ENCODE measurements at places on chromosomes 16 and 17. TPM values are rescaled to one million over a fixed set of nuclear protein-coding genes. Genes with fewer than 3 reads are reported as not detected.

DNA sequence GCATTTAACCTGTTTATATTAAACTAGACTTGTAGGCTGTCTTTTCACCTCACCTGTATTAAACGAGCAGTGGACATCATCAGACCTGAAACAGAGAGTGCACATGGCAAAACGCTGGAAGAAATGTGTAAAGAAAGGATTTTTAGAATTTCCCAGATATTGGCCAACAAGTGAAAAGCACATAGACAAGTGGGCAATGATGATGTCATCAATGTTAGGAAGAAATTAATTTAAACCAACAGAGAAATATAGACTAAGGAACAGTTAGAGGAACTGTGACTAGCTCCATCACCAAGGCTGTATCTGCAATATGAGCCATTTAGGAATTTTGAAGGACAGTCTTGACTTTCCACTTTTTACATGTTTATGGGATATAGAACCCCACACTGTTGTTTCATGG lies 67.1 kb upstream of the SLC12A3 start:
- H3K4me3 ChIP-seq: no peak overlapping the region
- no peak overlapping the region for H3K27ac ChIP-seq
- DNase-seq: no peak
- H3K4me1 ChIP-seq: peaks cover 2% of the 10 kb centered on the region
- no peaks in the 10 kb centered on the region for H3K27me3 ChIP-seq
- peaks cover 15% of the 10 kb centered on the region for H3K36me3 ChIP-seq

GRCh38 chr17:70945386-70945785 lies 776.1 kb downstream of the KCNJ2 start:
- no peak overlapping the region for H3K4me3 ChIP-seq
- no peaks in the 10 kb centered on the region for H3K36me3 ChIP-seq
- H3K27me3 ChIP-seq: no peaks in the 10 kb centered on the region
- DNase-seq: no peak
- H3K27ac ChIP-seq: no peak overlapping the region

DNA sequence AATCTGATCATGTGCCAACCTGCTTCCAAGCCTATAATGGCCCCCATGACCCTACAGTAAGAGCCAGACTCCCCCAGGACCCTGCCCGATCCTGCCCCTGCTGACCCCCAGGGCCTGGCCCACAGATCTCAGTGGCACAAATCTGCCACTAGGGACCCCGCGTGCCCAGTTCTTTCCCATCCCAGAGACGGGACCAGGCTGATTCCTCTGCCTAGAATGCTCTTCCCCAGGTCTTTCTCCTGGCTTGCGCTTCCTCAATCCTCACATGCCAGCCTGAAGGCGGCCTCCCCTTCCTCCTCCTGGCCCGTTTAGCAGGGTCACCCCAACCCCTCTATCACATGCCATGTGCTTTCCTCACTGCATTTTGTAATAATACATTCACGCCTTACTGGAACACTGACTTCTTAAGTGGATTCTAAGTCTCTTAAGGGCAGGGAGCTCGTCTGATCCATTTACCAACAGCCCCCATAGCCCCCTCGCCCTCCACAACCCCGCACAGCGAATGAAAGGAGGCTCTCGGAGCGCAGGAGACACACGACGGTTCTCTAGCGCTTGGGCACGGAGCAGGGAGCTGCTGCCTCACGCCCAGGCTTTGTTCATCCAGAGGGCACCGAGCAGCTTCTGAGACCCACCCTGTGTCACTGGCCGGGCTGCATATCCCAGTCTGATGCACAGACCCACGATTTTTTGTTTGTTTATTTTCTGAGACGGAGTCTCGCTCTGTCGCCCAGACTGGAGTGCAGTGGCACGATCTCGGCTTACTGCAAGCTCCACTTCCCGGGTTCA lies 1.2 kb downstream of the TRIM65 start:
- H3K36me3 ChIP-seq: peaks cover 30% of the 10 kb centered on the region
- H3K4me1 ChIP-seq: peaks cover 27% of the 10 kb centered on the region
- H3K27ac ChIP-seq: peak overlapping the region; percentile 73
- H3K27me3 ChIP-seq: no peaks in the 10 kb centered on the region
- DNase-seq: no peak

DNA sequence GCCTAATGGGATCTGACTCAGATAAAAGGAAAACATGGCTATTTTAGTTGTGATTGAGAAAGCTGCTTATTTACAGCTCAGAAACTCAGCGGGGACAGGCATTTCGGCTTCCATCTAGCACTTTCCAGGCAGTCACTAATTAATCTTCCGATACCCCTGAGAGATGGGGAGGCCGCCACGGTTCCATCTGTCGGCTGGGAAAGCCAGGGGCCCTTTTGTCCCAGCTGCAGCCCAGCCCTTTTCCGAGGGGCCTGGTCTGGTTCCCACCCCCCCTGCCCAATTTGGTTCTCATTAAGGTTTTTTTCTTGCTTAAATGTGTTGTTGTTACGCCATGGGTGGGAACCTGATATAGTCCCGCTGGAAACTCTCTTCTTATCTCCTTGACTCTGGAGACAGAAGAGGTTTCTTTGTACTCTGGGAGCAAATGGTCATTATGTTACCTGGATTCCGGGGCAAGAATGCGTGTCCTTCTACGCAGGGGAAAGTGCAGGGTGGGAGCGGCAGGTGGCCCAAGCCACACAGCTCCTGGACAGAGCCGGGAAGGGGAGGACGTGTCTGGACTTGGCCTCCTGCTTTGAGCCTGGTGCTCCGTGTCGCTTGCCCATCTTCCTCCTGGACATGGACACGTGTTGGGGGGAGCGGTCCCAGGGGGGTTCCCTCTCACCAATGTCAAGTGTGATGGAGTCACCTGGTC lies 50.9 kb upstream of the GSE1 start:
- H3K36me3 ChIP-seq: no peaks in the 10 kb centered on the region
- H3K27ac ChIP-seq: no peak overlapping the region
- DNase-seq: no peak

DNA sequence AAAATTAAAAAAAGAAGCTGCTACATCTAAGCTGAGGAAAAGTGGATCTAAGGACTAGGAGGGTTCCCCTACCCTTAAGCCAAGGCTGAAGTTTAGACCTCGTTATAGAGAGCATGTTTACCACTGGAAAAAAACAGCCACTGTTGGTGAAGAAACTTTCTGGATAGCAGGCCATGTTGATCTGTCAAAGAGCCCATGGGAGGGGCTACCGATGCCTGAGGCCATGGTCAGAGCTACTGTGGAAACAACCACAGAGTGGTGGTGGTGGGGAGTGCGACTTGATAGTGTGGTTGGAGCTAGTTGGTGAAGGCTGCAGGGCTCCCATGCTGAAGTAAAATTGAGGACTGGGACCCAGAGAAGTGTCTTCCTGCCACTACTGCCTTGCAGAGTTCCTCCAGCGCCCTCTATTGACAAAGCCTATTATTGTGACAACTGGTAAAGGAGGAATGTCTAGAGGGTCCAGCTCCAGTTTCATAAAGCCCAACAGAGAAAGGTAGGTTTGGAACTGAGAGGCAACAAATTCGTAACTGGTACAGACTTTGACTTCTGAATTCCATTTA lies 12.7 kb upstream of the FAM20A start:
- DNase-seq: no peak
- H3K27me3 ChIP-seq: peaks cover 26% of the 10 kb centered on the region
- H3K4me3 ChIP-seq: no peak overlapping the region
- H3K4me1 ChIP-seq: no peaks in the 10 kb centered on the region
- H3K36me3 ChIP-seq: peaks cover 5% of the 10 kb centered on the region
- no peak overlapping the region for H3K27ac ChIP-seq

GRCh38 chr17:77790143-77790829 lies 168.2 kb upstream of the TNRC6C start:
- DNase-seq: no peak
- H3K27ac ChIP-seq: no peak overlapping the region
- H3K27me3 ChIP-seq: peaks cover 42% of the 10 kb centered on the region
- no peak overlapping the region for H3K4me3 ChIP-seq
- H3K4me1 ChIP-seq: no peaks in the 10 kb centered on the region

- H3K36me3 ChIP-seq: no peaks in the 10 kb centered on the region
- DNase-seq: no peak
- no peak overlapping the region for H3K4me3 ChIP-seq
- no peak overlapping the region for H3K27ac ChIP-seq
Measured at GRCh38 chr17:62111562-62112171, 46.6 kb upstream of the MED13 start.

DNA sequence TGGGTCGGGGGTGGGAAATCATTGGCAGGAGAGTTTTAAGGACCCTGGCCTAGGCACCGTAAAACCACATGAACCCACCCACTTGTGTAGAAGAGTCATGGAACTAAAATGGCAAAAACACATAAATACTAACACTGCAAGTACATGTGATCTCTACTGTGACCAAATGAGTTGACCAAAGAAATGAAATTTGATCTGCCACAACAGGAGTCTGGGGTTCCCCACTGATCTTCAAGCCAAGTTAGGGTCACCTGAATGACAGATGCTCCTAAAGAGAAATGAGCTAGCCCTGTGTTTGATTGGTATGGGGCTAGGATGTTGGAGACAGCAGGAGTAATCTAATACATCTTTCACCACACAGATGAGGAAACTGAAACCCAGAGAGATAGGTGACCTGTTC lies 21.5 kb upstream of the SKAP1 start:
- H3K27me3 ChIP-seq: no peaks in the 10 kb centered on the region
- no peak for DNase-seq
- peaks cover 41% of the 10 kb centered on the region for H3K4me1 ChIP-seq

- H3K27ac ChIP-seq: no peak overlapping the region
- DNase-seq: no peak
- no peak overlapping the region for H3K4me3 ChIP-seq
- H3K4me1 ChIP-seq: no peaks in the 10 kb centered on the region
Measured at GRCh38 chr16:49250689-49251088, 30.9 kb downstream of the CBLN1 start.

DNA sequence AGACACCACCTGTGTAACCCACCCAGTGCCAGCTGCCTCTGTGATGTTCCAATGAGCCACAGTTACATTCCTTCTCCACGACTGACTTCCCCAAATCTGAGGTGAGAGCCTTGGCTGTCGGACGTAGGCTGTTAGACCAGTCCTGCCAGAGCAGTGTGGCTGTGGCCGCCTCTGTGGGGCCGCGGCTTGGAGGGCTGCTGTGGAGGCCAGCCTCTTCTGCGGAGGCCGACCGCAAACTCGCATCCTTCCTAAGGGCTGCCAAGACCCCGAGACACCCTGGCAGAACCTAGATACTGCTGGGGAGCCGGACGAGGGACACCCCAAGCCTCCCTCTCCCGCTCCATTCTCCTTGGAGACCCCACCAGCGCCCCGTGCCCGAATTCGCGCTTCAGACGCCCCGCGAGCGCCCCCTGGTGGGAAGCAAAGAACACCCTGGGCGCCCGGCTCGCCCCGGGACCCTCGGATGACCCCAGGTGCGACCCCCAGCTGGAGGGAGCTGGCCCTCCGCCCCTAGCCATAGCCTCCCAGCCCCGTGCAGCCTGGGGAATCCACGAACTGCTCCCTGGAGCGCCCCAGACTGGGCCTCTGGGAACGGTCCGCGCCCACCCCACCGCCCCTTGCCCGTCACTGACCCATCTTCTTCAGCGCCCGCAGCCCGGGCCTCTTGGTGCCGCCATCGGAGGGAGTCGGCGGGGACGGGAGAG lies 547 bp downstream of the PLCD3 start:
- no peaks in the 10 kb centered on the region for H3K36me3 ChIP-seq
- peaks cover 16% of the 10 kb centered on the region for H3K4me1 ChIP-seq
- H3K4me3 ChIP-seq: peak overlapping the region; percentile 76
- DNase-seq: peak; percentile 60

- peaks cover 78% of the 10 kb centered on the region for H3K4me1 ChIP-seq
- peaks cover 39% of the 10 kb centered on the region for H3K36me3 ChIP-seq
- peak overlapping the region; percentile 88 for H3K27ac ChIP-seq
Measured at GRCh38 chr16:2516391-2517240, 2.9 kb downstream of the ATP6V0C start.

DNA sequence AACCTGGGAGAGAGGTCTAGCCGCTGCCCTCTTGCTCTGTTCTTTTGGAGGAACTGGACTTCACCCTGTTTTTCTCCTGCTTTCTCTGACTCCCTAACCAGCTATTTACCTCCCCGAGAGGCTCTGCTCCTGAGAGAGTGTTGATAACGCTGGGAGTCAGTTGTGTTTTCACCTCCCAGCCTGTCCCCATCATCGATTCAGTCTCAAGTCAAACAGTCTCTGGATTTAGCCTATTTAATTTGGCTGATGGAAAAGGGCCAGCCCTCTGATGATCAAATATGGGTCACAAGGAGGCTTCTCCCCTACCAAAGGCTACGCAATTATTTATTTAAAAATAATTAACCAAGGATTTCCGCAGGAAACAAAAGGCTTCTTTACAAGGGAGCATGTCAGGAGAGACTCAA lies 31.8 kb downstream of the HNF1B start:
- peaks cover 30% of the 10 kb centered on the region for H3K27me3 ChIP-seq

DNA sequence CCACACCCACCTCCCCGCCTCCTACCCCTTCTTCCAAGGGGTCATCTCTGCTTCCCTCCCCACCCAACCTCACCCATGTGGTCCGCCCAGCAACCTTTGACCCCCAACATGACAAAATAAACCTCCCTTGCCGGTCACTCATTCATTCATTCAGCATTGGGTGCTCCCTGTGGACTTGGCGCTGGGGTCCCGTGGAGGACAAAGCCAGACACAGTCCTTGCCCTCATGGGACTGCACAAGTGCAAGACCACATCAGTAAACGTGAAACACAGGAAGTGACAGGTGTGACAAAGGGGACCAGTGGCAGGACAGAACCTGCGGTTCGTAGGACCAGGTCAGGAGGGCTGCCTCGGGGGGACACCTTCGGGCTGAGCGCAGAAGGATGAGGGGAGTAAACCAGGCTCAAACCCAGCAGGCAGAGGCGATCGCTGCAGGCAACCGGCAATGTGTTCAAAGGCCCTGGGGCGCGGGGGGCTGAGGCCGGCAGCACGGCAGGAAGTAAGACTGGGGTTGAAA lies 185.4 kb downstream of the SEC14L1 start:
- no peaks in the 10 kb centered on the region for H3K27me3 ChIP-seq
- peak overlapping the region; percentile 92 for H3K4me3 ChIP-seq
- peaks cover 3% of the 10 kb centered on the region for H3K36me3 ChIP-seq
- DNase-seq: no peak

GRCh38 chr16:28925386-28926228 lies 569 bp upstream of the RABEP2 start:
- H3K27ac ChIP-seq: peak overlapping the region; percentile 96
- no peaks in the 10 kb centered on the region for H3K27me3 ChIP-seq
- peaks cover 60% of the 10 kb centered on the region for H3K4me1 ChIP-seq
- DNase-seq: no peak

The PITPNC1 gene
- 15.2 TPM for total RNA-seq

The SLC6A2 gene
- total RNA-seq: not detected

The AIPL1 gene
- not detected for total RNA-seq

The QPRT gene
- total RNA-seq: 0.64 TPM

The CDR2L gene
- total RNA-seq: not detected

The TAT gene
- not detected for total RNA-seq

The ST6GALNAC2 gene
- not detected for total RNA-seq

The ZNF768 gene
- 29.2 TPM for total RNA-seq

Data from activated B cell treated with CpG ODN at 0.5 μM for 24 hours (primary cell).